ENCODE measurements at places on chromosomes 13 and 19.
A peak's percentile ranks its signal among the peaks of the same experiment; 100 is the strongest.

DNA sequence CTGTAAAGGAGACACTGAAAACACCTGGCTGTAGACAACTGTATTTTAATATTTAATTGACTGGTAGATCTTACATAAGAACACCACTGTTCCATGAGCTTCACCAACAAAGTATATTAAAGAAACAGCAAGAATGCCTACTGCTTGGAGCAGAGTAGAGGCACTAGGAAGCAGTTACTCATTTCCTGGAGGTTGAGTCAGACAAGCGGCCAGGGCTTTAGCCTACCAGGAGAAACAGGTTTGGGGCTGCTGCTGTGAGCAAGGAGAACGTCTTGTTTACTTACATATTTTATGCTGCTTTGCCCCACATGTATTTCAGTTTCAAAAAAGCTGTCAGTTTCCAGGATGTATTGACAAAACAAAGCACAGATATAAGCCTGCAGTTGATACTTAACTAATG lies 33.4 kb downstream of the ALG5 start:
- DNase-seq = peak; percentile 85

- peak; percentile 25 for DNase-seq
Measured at GRCh38 chr13:113774177-113775107, 15.4 kb downstream of the TMEM255B start.

DNA sequence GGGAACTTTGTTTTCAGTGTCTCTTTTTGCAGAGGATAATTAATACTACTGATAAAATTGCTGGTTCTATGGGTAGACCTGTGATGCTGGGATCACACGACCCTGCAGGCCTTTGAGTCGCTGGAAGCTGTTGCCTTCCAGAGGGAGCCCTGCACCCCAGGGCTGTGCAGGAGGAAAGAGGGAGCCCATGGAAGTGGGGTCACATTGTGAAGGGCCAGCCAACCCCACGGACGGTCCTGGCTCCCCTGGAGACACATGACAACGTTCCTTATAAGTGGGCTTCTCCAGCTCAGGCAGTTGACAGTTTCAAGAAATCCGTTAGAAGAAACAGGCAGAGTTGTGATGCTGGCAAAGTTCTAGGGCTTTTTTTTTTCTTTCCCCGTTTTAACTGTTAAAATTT lies 98.0 kb downstream of the ZDHHC20 start:
- DNase-seq = no peak

- DNase-seq = no peak
Measured at GRCh38 chr19:37990362-37990761, 83.4 kb downstream of the SIPA1L3 start.

DNA sequence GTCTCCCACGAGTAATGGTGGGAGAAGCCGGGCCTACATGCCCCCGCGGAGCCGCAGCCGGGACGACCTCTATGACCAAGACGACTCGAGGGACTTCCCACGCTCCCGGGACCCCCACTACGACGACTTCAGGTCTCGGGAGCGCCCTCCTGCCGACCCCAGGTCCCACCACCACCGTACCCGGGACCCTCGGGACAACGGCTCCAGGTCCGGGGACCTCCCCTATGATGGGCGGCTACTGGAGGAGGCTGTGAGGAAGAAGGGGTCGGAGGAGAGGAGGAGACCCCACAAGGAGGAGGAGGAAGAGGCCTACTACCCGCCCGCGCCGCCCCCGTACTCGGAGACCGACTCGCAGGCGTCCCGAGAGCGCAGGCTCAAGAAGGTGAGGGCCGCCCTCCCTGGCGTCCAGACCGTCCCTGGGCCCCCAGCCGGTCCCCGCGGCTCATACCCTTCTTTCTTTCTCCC lies 1.4 kb upstream of the USF2 start:
- peak; percentile 18 for DNase-seq

GRCh38 chr13:99995589-99996380 lies 14.2 kb downstream of the ZIC2 start:
- DNase-seq = no peak

GRCh38 chr19:1750343-1751021 lies 2.8 kb upstream of the ONECUT3 start:
- no peak for DNase-seq

DNA sequence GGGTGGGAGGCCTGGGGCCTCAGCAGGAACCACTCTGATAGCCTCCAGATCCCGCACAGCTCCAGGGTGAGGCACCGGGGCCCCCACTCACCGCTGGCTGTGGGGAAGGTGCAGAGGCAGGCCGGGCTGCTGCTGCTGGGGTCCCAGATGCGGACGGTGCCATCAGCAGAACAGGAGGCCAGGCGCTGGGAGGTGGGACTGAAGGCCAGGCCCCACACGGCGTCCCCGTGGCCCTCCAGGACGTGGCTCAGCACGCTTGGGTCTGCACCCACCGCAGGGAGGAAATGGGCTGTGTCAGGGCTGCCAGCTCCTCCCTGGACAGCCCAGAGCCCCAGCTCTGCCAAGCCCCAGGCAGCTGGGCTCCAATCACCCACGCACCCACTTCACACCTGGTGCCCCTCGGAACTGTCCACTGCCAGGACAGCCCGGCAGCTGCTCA lies 6.1 kb upstream of the PRKD2 start:
- DNase-seq = no peak

DNA sequence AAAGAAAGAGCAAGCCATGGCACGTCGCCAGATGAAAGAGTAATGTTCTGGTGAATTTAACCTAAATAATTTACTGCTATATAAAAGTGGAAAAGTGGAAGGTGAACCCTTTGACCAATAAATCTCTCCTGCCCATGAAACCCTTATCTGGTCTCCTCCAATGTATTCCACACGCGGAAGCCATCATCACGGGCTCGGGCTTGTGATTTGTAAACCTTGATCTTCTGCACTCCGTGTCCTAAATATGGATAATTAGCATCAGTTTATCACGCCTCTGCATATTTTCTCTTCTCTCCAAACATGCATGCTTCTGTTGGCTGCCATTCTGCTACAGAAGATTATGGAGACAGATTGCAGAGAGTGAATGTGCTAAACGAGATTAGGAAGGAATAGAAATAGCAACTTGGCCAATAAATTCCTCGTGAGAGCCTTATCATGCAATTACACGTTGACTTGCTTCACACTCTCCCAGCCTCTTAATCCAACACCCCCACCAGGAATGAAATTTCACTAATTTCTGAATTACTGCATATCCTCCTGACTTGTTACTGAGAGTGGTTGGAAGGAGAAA lies 34.5 kb downstream of the SOX1 start:
- DNase-seq = no peak

DNA sequence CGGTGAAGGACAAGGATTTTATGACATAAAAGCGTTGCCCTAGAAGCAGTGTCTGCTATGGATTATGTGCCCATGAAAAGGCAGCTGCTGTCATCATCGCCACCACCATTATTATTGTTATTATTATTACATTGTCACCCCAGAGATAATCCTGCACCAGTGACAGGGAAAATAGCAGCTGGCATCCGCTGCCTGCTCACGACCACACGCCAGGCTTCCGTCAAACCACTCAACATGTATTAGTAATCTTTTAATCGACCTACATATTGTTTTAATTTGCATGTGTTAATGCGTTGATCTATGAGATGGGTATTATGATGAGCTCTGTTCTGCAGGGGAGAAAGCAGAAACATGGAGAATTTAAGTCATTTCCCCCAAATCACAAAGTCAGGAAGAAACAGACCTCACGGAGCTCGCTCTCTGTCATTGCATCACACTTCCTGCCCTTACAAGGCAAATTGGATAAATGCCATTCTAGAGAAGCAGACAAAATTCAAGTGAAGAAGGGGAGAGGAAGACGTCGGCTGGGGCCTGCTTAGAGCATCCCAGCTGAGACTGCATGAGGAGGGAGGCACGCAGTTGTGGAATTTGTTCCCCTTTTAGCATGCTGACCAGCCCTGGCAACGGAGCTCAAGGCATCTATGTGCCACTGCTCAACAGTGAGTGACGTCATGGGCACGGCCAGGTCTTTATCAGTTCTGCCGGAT lies at the start of gene FFAR3:
Gene FFAR3, plus strand, starts transcription at position 594 of the 707 bp plus-strand sequence. CDS start 431 bp downstream, outside the sequence.
- peak; percentile 9 for DNase-seq

- no peak for DNase-seq
Measured at GRCh38 chr13:33945477-33945876, 127.5 kb downstream of the RFC3 start.

DNA sequence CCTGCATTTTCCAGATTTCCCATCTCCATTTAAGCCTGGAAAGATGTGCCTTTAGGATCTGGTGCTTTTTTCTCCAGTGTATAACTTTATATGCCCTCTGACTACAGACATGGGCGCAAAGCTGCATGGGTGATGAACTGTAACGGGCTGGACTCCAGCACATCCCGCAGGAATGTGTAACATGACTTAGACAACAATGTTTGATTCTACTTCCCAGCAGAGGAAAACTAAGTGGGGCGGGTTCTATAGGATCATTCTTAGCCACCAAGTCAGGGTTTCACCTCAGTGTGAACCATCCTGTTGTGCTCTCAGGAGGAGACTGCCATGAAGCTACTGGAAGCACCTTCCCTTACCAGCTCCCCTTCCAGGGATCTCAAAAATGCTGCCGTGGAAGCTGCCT lies 93.2 kb upstream of the SERP2 start:
- DNase-seq = peak; percentile 49

- DNase-seq = no peak
Measured at GRCh38 chr13:107617527-107617926, 597.8 kb downstream of the LIG4 start.

GRCh38 chr19:56400485-56400884 lies 3.6 kb upstream of the ZNF583 start:
- no peak for DNase-seq

- DNase-seq = peak; percentile 55
Measured at GRCh38 chr13:22549126-22549525, 631.7 kb upstream of the SGCG start.

GRCh38 chr13:56349866-56350265 lies 790.9 kb upstream of the PRR20A start:
- DNase-seq = no peak

DNA sequence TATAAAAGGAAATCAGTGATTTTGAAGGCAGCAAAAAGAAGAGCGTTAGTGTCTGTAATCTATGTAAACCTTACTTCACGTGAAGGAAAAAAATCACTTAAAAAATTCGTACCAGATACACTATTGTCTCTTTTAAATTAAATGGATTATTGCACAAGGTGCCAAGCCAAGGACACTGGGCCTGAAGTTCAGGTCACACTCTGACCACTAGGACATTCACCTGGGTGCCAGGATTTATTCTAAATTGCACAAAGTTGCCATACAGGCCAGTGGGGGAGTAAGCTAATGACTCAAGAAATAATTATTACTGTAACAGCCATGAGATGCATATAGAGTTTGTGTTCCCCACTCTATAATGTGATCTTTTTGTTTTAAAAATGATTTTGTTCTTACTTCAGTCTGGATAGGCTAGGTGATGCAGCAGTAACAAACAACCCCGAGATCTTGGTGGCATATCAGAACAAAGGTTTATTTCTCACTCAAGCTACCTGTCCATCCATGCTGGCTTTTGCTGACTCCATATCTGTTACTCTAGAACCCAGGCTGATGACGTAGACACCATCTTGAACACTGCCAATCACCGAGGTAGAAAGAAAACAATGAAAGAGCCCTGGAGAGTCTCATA lies 252.1 kb downstream of the DCT start:
- DNase-seq = no peak

- DNase-seq = no peak
Measured at GRCh38 chr13:25080773-25081172, 15.2 kb upstream of the PABPC3 start.

DNA sequence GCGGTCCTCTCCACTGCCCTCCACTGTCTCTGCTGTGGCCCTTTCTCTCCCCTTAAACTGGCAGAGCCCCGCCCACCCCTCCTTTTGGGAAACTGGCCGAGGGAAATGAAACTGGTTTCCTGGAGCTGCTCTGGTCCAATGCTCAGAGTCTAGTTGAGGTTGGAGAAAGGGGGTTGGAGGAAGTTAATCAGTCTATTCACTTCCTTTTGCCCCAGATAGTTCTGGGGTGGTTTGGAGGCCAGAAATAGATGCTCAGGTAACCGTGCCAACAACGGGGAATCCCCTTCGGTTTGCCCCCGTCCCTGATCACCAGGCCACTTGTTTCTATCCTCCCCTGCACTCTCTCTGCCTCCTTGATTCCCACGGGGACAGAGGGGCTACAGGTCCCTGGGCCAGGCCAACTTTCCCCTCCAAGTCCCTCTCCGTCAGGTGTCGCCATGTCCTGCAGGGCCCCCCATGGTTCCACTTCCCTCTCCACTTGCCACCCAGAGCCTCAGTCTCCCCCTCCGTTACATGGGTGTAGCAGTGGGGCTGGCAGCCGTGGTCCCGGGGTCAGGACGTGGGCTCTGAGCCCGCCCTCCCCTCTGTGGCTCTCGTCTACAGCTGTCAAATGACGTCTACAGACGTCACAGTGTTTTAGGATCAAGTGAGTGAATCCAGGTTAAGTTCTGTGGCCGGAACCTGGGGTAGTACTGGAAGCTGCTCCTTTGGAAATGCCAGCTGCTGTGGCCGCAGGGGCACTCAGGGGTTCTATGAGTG lies at the start of gene IL4I1:
Gene IL4I1, minus strand, starts transcription at position 25 of the 759 bp plus-strand sequence. CDS start 727 bp downstream, outside the sequence.
- DNase-seq = no peak

- DNase-seq = no peak
Measured at GRCh38 chr13:24668955-24669582, 11.1 kb upstream of the ATP12A start.

All from amniotic epithelial cell (primary cell).